ENCODE measurements at places on chromosomes 3 and 15.

DNA sequence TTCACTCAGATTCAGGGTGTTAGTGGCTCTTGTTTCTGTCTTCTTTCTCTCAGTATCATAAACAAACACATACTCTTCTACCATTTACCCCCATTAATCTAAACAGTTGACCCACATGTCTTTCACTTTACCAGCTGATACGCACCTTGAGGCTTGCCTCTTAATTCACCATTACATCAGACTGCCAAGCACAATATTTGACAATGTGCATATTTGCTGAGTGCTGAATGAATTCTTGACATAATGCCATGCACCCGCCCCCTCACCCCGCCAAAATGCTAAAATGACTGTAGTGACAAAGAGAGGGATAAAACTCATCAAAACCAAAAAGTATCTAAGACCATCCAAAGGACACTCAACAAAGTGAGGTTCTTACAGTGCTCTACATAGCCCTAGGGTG is 57.4 kb downstream of the NGLY1 start:
- no peak for DNase-seq

DNA sequence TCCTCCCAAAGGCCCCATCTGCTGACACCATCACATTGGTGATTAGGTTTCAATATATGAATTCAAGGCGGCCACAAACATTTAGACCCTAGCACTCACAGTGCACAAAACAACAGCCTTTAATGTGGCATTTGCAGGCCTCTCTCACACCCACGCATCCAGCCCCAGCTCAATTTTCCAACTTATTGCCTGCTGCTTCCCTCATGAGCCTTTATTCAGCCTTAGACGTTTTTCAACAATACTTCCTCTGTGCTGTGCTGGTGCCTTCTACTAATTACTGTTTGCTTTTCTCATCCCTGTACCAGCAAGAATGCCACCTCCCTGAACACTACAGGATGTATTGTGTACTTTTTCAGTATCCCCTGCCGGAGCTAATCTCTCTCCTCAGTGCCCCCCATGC is 334.6 kb downstream of the GABRB3 start:
- DNase-seq, result no peak

GRCh38 chr3:42747581-42747980 is 25.5 kb downstream of the CCDC13 start:
- no peak for DNase-seq

DNA sequence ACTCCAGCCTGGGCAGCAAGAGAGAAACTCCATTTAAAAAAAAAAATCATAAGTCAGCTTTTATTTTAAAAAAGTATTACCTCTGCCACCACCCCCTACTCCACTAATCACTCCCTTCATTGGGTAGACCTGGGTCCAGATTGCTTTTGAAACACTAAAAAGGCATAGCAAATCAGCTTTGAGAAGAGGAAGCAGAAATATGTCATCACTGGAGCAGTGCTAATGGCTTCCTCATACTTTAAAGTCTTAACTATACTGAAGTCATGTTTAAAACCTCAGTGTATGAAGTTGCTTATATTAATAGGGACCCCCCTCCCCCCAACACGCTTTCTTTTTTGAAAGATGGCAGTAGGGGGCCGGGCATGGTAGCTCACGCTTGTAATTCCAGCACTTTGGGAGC is 1.0 kb upstream of the HTR3D start:
- no peak for DNase-seq

- DNase-seq, result no peak
These were observed 647.6 kb upstream of the DPPA4 start for GRCh38 chr3:109984976-109985375.

DNA sequence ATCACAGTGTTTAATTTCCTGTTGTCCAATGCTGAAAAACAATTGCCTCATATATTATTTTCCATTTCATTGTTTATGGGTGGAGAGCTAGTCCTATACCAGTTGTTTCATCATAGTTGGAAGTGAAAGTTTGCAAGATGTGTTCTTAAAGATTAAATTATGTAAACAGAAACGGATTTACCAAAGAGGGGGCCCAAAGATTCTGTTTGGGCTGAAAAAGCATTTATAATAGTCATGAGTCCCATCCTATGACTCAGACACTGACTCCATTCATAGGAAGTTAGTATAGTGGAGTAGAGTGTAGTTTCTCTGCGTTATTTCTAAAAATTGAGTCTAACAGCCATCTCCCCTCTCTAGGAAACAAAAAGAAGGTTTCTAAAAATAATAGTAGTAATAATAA is 24.3 kb downstream of the NFKBIZ start:
- DNase-seq, result no peak

All from DND-41 (cell line).